ENCODE measurements at places on chromosomes 7 and 10.

DNA sequence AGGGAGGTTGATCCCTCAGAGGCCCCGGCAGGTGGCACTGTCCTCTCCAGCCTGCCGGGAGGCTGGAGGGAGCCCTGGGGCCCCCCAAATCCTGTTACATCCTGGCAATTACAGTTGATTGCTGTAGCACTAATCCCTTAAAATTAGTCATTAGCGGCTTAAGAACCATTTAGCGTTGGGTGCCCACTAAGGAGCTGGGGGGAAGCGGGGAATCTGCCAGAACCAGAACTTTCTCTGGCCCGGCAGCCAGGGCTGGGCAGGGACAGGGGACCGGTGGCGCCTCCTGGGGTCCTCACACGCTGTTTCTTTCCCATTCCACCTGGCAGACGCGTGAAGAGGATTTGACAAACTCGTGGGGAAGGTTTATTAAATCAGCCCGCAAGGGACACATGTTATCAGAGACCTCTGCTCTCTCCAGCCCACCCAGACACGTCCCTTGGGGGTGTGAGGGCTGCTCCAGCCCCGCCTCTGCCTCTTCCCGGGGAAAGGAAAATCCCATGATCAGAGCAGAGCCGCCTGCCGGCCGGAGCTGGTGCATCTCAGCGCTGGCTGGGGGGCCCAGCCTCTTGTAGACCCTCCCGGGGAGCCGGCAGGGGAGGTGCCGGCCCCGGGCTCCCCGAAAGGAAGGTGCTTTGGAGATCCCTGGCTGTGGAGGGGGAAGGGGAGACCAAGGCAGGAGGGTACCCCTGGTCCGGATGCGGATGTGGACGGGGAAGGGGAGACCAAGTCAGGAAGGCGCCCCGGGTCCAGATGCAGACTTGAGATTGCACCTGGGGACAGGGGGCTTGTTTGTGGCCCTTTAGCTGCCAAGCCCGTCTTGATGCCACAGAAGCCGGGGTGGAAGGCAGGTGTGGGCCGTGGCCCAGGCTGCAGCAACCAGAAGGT is 142.7 kb downstream of the ELFN1 start:
- DNase-seq: no peak

DNA sequence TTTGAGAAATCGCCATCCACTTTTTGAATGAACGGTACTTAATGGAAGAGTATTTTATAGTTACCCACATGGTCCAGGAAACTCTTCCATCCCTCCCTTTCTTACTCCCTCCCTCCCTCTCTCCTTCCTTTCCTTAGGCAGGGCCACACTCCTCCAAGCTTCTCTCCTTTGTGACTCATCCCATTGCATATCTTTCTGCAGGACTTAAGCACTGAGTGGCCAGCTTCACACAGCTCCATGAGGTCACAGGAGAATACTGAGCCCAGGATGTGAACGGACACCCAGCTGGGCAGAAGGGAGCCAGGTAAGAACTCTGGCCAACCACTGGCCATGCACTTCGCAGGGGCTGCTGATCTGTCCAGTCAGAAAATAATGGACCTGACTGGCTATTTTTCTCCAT is 189.7 kb upstream of the ADCY1 start:
- DNase-seq: no peak

DNA sequence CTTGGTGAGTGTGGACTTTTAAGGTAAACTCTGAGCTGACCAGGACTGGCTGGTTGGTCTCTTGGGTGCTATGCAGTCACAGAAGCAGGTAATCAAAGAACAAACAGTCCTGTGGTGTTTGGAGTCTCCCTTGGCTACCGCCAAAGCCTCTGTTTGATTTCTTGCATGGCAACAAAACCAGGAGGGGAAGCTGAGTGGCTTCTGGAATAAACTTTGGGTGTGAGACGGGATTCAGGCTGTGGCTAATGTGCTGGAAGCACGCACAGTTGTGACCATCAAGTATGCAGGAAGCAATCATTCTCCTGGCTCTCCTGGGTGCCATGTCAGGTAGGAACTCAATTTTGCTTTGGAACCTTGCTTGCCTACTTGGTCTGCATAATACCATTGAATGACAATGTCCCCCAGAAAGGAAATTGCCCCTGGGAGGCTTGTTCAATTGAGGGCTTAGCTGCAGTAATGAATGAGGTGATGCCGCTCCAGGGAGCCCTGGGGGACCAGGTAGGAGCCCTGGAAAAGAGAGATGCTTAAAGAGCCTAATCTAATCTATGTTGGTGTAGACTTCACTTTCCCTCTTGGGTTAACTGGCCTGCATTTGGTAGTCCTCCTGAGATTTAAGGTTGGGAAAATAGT is at the start of gene CDHR3:
Gene CDHR3 (plus strand): TSS at position 227 of the 630 bp plus-strand sequence. CDS start 55 bp downstream, at position 282.
- DNase-seq: no peak

GRCh38 chr10:34235164-34235832 is 579.8 kb downstream of the PARD3 start:
- no peak for DNase-seq

GRCh38 chr7:38833329-38833728 is 75.7 kb downstream of the VPS41 start:
- no peak for DNase-seq

DNA sequence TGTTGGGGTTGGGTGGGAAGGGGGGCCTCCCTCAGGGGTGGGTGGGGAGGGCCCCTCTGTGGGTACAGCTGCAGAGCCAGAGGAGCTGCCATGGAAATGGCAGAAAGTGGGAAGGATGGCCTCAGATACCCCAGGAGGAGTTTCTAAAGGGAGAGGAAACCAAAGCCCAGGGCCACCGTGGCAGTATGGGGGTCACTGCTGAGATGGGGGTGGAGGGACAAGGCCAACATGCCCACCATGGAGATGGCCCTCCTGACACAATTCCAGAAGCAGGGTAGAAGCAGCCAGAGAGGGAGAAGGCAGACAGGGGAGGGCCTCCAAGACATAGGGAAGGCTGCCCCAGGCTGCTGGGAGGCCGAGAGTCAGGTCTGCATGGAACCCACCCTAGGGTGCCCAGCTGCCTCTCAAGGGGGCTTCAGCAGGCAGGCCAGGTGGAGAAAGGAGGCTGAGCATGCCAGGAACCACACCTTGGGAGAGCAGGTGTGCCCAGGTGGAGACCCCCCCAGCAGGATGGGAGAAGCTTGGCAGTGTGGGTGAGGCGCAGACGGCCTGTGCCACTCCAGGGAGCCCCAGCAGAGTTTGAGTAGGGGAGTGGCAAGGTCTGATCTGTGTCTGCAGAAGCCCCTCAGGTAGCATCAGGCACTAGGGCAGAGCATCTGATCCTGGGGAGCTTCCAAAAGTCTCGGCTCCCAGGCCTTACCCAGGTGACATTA is 146.8 kb downstream of the ARHGAP22 start:
- DNase-seq: no peak

DNA sequence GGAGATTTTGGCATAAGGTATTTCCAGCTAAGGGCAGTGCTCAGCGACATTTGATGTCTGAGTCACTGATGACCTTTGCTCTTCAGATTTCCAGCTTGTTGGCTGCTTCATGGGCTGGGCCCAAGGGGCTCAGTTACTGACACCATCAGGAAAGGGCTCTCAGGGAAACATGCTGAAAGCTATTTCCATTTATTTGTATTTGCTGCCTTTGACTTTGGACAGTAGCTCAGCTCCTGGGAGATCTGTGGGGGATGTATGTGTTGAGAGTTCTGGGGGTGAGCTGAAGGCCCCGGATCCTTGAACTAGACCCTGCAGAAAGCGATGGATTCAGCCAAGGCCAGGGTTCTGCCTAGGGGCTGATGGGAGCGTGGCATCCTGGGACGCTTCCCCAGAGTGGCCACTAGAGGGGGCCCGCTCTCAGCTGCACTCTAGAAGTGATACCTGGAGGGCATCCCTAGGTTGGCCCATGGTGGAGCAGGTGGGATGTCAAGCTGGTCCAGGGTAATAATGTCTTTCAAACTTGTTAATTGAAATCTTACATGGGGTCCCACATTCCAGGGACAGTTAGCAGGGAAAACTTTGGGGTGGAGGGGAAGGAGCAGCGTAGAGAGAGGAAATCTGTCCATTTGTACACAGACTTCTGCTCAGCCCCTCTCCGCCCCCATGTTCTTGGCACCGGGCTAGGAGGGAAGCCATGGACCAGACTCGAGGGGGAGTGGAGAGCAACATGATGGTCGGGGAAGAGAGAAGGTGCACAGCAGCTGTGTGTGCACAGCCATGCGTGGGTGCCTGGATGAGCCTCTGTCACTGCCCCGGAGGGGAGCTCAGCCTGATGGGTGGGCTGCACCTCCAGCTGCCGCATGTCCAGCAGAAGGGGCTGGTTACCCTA is 3.0 kb upstream of the BTBD16 start:
- no peak for DNase-seq

DNA sequence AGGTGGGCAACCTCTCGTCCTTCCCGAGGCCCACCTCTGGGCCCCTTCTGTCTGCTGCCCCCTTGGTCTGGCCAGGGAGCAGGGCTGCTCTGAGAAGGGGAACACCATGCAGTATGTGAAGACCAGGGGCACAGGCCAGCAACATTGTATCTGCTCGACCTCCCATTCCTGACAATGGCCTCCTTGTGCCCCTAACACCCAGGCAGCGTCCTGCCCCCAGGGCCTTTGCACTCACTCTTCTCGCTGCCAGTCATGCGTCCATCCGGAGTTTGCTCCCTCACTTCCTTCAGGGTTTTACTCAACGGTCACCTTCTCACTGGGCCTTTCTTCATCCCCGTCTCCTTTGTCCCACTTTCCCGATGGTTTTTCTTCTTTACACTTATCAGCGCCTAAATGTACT is 232.9 kb upstream of the GRB10 start:
- no peak for DNase-seq

All from activated naive CD8-positive, alpha-beta T cell treated with anti-CD3 and anti-CD28 coated beads, Interleukin-2, amount 50 U/mL, for 16 hours (primary cell).